Dermis blood vessel endothelial cell (primary cell): ENCODE measurements at places on chromosomes 4 and X. TPM values are rescaled to one million over a fixed set of nuclear protein-coding genes. Genes with fewer than 3 reads are reported as not detected.

- peak; percentile 81 for DNase-seq
These were observed 2.2 kb upstream of the CFI start for GRCh38 chr4:109803924-109804571.

DNA sequence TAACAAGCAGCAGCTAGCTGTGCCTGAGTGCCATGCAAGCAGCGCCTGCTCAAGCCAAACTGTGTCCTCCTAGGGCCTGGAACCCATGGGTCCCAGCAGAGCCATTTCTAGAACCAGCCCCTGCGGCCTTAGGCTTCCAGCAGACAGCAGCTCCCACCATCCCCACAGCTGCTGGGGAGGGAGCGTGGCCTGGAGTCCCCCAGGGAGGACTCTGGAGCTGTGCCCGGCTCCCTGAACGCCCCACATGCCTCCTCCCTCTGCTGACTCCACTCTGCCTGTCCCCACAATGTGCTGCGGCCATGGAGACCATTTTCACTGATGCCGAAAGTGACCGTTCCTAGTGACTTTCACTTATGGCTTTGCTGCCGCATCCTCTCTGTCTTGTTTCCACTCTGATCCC lies 45.9 kb downstream of the GAK start:
- no peak for DNase-seq

- DNase-seq: no peak
These were observed 509.7 kb downstream of the SMARCA1 start for GRCh38 chrX:129013574-129013973.

MAOA gene
- total RNA-seq: 149 and 161 TPM in 2 replicates

GRCh38 chrX:71543316-71543715 lies 10.4 kb downstream of the OGT start:
- peak; percentile 78 for DNase-seq

- no peak for DNase-seq
These were observed 1296.1 kb upstream of the PABPC4L start for GRCh38 chr4:135497563-135498152.

GRCh38 chr4:182175788-182176519 lies 67.2 kb upstream of the TENM3 start:
- DNase-seq: no peak

MAGEA1 gene
- total RNA-seq: not detected in 2 replicates

DNA sequence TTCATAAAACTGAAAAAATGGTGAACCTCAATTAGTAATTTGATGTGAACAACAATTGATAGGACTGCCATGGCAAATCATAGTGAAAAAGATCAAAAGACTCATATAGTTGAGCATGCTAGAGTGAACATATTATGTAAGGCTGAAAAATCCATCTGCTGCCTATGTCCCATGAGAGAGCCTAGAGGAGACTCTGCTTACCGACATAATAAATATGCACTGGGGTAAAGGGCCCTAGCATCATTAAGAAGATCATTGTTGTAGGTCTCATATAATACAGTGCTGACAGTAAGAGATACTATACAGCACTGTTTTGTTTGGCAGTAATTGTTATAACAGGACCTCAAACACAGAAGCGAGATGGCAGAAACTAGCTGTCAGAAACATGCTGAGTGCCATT lies 229.0 kb downstream of the PABPC4L start:
- DNase-seq: no peak

DNA sequence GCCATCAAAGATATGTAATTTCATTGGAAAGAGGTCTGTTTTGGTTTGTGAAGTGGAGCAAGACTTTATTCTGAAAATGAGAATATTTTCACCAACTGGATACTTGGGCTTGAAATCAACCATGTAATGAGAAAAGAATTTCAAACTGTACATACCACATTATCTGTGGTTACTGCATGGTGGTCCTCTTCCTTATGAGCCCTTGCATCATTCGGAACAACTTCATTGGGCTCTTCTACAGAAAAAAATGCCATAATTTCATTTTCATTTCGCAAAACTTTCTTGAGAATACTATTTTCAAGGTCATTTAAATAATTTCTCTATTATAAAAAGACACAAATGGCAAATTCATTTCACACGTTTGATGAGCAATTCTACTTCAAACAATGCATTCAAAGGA lies 148.6 kb upstream of the RPS6KA6 start:
- DNase-seq: no peak

GRCh38 chr4:19309378-19309777 lies 942.3 kb upstream of the SLIT2 start:
- no peak for DNase-seq
